Naive thymus-derived CD8-positive, alpha-beta T cell (primary cell): ENCODE measurements at places on chromosomes 13 and 19.

DNA sequence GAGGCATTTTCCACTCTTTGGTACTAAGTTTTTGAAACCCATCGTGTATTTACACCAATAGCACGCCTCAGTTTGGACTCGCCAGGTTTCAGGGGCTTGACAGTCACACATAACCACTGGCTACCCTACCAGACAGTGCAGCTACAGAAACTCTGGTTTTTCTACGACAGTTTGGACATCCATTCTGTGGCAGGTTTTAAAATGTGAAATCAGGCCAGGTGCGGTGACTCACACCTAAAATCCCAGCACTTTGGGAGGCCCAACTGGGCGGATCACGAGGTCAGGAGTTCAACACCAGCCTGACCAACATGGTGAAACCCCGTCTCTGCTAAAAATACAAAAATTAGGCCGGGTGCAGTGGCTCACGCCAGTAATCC, 13.2 kb downstream of the KDELR1 start:
- DNase-seq, result no peak

DNA sequence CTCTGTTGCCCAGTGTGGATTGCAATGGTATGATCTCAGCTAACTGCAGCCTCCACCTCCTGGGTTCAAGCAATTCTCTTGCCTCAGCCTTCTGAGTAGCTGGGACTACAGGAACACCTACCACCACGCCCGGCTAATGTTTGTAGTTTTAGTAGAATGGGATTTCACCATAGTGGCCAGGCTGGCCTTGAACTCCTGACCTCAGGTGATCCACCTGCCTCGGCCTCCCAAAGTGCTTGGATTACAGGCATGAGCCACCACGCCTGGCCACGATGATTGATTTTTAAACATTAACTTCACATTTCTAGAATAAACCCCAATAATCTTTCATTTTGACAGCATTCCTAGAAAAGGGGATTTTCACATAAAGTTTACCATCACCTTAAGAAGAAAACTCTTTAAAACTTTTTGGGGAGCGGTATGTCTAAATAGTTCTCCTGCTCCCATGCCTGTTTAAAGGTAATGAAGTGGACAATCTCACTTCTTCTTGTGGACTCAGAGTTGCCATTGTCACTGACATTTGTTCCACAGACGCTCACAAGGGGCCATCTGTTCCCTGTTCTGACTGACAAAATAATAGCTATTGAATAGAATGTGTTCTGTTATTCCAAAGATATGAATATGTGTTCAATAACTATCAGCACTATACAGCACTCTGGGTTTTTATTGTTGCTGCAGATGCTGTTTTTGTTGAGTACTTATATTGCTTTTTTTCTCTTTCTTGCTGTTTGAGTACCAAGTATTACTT, 66.1 kb upstream of the C1QTNF9B start:
- no peak for DNase-seq

- no peak for DNase-seq
These were observed 103.5 kb downstream of the FOXO1 start for GRCh38 chr13:40562975-40563349.

GRCh38 chr13:19591864-19592263, 30.5 kb upstream of the TPTE2 start:
- no peak for DNase-seq

- no peak for DNase-seq
These were observed 1277.3 kb downstream of the SLITRK5 start for GRCh38 chr13:88948501-88948900.

DNA sequence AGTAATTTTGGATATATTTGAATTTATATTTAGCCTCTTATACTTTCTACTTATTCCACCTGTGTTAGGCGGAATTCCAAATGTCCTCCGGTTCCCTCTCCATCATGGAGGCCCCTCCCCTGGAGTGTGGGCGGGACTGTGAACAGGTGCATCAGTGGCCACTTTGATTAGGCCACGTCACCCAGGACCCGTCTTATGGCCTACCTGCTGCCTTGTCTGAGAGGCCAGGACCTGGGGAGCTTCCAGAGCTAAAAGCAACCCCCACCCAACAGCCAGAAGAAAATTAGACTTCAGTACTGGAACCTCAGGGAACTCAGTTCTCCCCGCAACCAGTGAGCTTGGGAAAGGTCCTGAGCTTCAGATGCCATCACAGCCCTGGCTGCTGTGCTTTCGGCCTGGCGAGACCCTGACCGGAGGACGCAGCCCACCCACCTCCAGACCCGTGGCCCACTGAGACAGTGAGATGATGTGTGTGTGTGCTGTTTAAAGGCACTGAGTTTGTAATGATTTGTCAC, 200.2 kb upstream of the SOX1 start:
- no peak for DNase-seq

DNA sequence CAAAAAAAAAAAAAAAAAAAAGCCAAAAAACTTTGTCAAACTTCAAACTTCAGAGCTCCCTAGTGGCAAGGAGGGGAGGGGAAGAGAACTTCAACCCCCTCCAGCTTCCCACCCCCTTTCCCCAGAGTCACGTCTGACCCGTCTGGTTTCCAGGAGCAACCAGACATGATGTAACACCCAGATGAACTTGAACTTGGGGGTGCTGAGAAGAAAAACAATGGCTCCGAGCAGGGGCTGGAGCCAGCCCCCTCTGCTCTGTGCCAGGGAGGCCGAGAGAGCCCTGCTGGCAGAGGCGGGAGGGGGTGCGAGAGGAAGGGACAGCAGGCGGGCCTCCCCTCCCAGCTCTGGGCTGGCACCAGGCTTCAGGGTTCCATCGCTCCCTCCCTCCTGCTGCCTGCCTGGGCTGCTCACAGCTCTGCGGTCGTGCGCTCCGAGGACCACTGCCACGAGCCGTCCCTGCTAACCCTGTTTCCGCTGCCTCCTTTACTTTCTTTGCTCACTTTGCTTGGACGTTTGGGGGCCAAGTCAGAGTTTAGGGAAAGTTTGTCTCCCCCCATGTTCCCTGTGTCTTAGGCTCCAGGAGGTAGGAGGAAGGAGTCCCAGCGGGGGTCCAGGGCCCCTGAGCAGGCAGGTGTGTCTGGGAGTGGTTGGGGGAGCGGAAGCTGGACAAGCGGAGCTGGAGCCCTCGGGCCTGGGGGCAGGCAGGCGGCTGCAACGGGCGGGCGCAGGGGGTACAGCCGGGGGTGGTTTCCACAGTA, 11.1 kb downstream of the LYL1 start:
- no peak for DNase-seq

DNA sequence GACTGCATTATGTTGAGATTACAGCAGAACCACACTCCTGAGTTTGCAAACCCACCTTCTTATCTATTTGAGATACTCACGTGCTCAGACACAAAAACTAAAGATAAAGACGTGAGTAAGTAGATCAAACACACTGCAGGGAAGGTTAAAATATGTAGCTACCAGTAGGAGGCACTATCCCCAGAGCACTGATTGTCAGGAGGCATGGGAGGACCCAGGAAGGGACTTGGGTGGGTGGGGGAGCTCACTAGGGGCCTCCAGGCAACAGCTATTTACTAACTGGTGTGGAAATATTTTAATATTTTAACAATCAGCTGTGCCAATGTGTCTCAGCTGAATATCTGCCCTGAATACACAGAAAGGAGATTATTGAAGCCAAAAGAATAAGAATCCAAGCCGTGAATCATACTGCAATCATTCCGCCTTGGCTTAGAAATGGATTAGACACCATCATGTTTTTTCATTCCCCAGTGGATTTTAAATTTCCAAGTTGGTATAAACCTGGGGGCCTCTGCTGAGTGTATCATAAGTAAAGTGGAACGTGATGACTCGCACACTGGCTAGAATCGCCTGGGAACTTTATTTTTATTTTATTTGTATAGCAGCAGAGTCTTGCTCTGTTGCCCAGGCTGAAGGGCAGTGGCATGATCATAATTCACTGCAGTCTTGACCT, 73.2 kb upstream of the CACNA1A start:
- DNase-seq, result no peak

- no peak for DNase-seq
These were observed 30.3 kb downstream of the LAMP1 start for GRCh38 chr13:113327391-113327765.

DNA sequence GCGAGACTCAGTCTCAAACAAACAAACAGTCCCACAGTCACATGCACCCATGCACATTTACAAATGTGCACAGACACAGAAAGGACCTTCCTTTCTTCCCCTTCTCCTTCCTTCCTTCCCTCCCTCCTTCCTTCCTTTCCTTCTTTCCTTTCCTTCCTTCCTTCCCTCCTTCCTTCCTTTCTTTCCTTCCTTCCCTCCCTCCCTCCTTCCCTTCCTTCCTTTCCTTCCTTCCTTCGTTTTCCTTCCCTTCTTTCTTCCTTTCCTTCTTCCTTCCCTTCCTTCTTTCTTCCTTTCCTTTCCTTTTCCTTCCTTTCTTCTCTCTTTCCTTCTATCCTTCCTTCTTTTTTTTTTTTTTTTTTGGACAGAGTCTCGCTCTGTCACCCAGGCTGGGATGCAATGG, 16.2 kb upstream of the EBI3 start:
- no peak for DNase-seq

GRCh38 chr13:91361755-91362271, 14.3 kb downstream of the MIR17HG start:
- DNase-seq, result no peak

- no peak for DNase-seq
These were observed 1075.1 kb upstream of the MIR17HG start for GRCh38 chr13:90272356-90272755.

- DNase-seq, result no peak
These were observed 14.9 kb downstream of the ONECUT3 start for GRCh38 chr19:1768248-1768647.

- no peak for DNase-seq
These were observed 20.0 kb downstream of the RAB20 start for GRCh38 chr13:110541526-110541920.

DNA sequence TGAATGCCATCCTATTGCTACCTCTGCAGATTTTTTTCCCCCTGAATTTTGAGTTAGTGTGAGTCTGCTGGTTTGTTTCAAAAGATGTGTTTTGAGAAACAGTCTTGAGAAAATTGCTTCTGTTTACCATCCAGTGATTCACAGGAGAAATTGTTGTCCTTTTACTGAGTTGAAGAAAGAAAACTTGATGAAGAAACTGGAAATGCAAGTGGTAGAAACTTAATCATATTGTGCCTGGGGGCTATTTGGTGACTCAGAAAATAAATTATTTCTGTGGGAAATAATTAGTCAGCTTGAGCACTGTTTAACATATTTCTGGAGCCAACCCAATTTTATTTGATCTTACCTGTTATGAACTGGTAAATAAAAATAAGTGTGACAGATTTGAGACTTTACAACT, 35.4 kb downstream of the PAN3 start:
- no peak for DNase-seq

- DNase-seq, result no peak
These were observed 4.9 kb upstream of the OR7A17 start for GRCh38 chr19:14890643-14891379.

DNA sequence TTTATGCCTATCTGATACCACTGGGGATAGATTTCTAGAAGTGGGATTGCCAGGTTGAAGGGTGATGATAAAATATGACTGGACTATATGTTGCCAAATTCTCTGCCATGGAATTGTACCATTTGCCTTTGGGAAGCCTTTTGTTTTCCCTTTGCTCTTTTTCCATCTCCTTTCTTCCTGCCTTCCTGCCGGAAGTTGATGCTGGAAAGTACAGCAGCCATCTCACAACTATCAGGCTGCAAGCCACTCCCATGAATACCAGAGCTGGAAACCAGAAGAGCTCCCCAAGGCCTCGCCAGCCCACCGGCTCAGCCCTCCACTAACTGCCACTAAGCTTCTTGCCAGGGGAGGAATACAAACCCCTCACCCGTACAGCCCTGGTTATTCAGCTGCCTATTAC, 29.7 kb downstream of the ZIC5 start:
- no peak for DNase-seq

DNA sequence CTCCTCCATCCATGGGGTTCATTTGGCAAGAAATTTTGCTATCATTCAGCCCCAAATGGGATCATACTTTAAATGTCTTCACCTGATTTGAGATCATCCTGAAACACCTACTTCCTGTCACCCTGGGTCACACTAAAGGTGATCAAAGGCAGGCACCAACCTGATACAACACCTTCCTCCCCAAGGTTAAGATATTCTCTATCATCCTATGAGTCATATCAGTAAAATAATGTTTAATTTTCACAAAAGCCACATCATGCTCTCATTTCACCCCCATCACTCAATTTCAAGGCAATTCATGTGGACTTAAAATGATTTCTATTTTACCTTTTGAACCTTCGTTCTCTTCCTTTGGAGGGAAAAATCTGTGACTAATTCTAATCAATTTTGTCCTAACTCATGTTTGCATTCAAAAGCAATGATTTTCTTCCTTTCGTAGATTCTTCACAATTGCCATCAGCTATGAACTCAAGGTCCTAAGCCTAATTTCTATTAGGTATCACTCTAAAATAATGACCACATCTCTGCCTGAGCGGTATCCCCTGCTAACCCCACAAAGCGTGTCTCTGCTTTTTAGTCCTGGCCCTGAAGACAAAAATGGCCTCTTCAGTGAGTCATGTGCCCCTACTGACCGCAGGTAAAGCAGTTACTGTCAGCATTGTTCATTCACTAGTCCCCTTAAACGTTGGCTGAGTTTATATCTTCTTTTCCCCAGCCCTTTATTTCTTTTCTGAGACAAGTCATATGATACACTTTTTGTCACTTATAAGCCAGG, 139.0 kb downstream of the SPRY2 start:
- no peak for DNase-seq

DNA sequence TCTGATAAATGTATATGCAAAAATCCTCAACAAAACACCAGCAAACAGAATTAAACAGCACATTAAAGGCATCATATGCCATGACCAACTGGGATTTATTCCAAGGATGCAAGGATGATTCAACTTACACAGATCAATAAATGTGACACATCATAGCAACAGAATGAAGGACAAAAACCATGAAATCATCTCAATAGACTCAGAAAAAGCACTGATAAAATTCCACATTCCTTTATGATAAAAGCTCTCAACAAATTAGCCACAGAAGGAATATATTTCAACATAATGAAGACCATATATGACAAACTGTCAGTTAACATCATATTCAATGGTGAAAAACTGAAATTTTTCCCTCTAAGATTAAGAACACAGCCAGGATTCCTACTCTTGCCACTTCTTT, 691.6 kb downstream of the DIAPH3 start:
- no peak for DNase-seq

- no peak for DNase-seq
These were observed 66.8 kb downstream of the SOX1 start for GRCh38 chr13:112133499-112134390.

GRCh38 chr13:109990296-109990695, 203.9 kb upstream of the IRS2 start:
- no peak for DNase-seq

- DNase-seq, result no peak
These were observed 66.6 kb upstream of the SOX21 start for GRCh38 chr13:94778986-94779385.

GRCh38 chr19:47363758-47364531, 14.8 kb downstream of the DHX34 start:
- no peak for DNase-seq
